ENCODE measurements at places on chromosomes 7 and 10.

DNA sequence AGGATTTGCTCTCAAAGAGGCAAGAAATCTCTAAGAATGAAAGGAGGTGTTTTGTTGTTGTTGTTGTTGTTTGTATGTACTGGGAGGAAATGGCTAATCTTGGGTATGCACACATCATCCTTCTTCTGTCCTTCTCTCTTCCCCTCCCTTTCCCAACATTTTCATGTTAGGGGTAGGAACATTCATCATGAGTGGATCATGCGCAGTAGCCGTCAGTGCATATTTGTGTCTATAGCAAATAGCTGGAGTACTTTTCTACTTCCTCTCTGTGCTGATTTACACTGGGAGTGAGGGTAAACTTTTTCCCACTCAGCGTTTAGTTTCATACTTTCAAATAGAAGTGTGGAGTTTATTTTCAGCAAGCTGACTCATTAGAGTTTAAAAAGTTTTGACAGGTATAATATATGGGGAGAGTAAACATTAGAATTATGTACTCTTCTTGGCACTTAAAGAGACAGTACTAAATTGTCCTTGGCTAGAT lies 80.5 kb upstream of the PRKG1 start:
- no peak for DNase-seq

- no peak for DNase-seq
Measured at GRCh38 chr7:122255454-122255853, 49.1 kb downstream of the FEZF1 start.

GRCh38 chr7:71574153-71574860 lies 442.4 kb downstream of the GALNT17 start:
- DNase-seq: no peak

DNA sequence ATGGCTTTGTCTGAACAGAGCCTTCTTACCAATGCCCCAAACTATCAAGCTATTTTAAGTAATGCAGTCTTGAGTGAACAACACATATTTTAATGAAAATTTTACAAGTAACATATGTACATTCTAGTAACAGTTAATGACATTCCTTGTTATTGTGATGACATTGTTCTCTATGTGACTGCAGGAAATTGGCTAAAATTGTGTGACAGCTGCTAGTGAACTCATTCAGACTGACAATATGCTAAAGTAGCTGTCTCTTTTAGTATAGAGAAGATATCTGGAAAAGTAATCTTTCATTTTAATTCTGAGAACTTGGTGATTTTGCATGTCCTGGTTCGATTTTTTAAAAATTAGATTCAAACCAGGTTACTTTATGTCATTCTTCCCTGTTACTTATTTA lies 259.8 kb upstream of the MAGI2 start:
- DNase-seq: no peak

- no peak for DNase-seq
Measured at GRCh38 chr7:21215307-21215706, 212.6 kb upstream of the SP4 start.

- no peak for DNase-seq
Measured at GRCh38 chr10:31974434-31975124, 45.9 kb upstream of the ARHGAP12 start.

- DNase-seq: peak; percentile 97
Measured at GRCh38 chr10:62268399-62269114, at the start of gene RTKN2. TSS of gene RTKN2 (minus strand) at chr10:62268844. CDS start at chr10:62268610, 234 bp downstream.

DNA sequence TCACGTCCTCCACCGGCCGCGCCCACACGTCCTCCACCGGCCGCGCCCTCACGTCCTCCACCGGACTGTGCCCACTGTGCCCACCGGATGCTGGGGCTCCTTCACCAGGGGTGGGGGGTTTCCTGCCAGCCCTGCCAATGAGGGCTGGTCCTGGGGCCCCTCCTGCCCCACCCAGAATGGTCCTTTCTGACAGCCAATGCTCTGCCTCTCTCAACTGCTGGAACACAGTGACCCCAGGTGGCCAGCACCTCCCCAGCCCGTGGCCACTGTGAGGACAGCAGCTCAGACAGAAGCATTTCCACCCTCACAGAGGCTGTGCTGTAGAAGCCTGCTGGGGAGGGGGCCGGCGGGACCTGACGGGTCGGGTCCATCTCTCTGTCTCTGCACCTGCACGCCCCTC lies 90.1 kb upstream of the DNAAF5 start:
- DNase-seq: no peak

DNA sequence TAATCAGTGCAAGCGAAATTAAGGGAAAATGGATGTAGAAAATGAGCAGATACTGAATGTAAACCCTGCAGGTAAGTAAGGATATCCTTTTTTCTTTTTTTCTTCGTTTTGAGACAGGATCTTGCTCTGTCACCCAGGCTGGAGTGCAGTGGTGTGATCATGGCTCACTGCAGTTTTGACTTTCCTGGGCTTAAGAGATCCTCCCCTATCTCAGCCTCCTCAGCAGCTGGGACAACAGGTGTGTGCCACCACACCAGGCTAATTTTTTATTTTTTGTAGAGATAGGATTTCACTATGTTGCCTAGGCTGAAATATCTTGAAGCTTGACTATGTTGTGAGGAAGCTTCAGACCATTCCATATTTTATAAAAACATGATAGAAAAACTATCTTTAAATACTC lies 4.3 kb downstream of the PDCD4 start:
- no peak for DNase-seq

GRCh38 chr7:70325509-70326101 lies 727.3 kb downstream of the AUTS2 start:
- no peak for DNase-seq

DNA sequence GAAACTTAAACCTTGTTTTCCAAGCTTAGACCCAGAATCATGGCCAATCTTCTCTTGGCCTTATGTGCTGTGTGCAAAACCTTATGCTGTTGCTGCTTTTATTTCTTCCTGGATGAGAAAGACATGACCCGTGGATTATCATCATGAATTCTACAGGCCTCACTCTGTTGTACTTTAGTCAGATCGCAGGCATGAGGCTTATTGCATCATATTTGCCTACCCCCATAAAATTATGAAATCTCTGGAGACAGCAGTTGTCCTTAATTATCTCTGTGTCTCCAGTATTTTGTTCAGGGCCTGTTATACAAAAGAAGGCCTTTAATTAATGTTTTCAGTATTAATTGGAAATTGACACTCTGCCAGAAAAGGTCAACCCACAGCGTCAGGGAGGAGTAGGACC lies 71.6 kb downstream of the PLCE1 start:
- DNase-seq: no peak

DNA sequence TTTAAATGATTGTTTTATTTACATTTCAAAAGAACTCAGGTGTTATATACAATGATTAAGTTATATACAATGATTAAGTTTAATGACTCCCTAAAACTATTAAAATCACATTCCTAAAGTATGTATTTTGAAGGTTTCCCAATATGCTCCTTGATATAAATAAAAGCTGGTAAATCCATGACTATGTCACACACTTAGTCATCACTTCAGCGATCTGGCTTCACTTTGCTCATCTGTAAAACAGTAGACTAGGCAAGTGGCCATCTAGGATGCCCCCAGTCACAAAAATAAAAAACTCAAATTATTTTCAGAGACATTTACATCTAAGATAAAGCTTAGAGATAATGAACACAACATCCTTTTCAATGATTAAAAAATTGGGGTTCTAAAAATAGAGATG lies 10.8 kb downstream of the ICA1 start:
- no peak for DNase-seq

DNA sequence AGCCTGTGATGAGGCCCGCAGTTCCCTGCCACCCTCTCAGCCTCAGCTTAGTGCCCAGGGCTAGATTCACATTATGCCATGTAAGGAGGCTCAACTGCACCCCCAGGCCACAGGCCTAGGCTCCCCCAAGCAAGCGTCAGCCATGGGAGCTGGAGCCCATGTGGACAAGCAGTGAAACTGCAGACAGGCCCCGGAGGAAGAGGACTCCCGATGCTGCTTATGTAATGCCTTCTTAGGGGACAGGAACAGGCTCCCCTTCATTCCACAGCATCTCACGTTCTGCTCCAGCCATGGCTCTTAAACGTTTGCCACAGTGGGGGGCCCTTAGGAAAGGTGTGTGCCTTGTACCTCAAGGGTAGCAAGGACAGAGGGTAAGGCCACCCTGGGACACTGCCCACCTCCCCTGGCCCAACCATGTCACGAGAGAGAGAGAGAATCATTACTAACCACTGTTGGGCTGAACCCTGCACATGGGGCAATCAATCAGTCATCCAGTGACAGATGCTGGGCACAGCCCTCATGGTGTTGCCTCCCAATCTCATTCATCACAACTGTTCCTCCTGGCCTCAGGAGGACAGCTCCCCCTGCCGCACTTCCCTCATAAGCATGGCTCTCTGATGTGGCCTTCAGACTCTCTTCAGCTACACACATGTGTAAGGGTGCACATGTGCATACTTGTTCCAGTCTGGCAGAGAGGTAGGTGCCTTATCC lies 263.0 kb downstream of the GRID1 start:
- no peak for DNase-seq

GRCh38 chr7:101278461-101279292 lies 33.8 kb upstream of the FIS1 start:
- no peak for DNase-seq

- no peak for DNase-seq
Measured at GRCh38 chr10:10986606-10987005, 31.1 kb upstream of the CELF2 start.

GRCh38 chr7:64999165-65000004 lies 7.1 kb downstream of the ERV3-1 start:
- no peak for DNase-seq

DNA sequence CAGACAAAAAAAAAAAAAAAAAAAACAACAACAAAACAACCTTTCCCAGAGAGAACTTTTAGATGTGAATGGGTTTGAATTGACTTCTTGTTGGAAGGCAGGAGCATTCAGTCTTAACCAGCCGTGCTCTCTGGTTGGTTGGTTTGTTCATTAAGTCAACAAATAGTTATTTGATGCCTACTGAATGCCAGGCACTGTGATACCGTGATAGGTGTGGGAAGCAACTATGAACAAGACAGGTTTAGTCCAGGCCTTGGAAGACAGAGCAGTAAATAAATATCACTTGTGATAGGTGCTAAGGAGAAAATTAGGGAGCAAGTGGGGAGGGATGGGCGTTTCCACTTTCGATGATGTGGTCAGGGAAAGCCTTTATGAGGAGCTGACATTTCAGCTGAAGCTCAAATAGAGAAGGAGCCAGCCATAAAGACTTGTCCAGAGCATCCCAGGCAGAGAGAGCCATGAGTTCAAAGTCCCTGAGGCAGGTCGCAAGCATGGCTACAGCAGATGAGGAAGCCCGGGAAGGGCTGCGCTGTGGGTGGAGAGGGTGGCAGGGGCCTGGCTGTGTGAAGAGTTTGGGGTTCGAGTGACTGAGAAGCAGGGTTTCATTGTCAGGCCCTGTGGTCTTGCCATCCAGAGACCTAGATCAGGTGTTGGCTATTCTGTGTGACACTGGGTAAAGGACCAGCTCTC lies 8.0 kb downstream of the TSPAN15 start:
- DNase-seq: no peak

- no peak for DNase-seq
Measured at GRCh38 chr7:142001163-142001874, 5.6 kb downstream of the MGAM start.

GRCh38 chr7:44057181-44057848 lies 8.1 kb downstream of the PGAM2 start:
- DNase-seq: no peak

GRCh38 chr7:95056107-95056739 lies 148.8 kb downstream of the PPP1R9A start:
- DNase-seq: no peak

- no peak for DNase-seq
Measured at GRCh38 chr10:72542396-72542815, 83.5 kb downstream of the MICU1 start.

GRCh38 chr7:106022193-106022821 lies 59.2 kb downstream of the CDHR3 start:
- DNase-seq: no peak

DNA sequence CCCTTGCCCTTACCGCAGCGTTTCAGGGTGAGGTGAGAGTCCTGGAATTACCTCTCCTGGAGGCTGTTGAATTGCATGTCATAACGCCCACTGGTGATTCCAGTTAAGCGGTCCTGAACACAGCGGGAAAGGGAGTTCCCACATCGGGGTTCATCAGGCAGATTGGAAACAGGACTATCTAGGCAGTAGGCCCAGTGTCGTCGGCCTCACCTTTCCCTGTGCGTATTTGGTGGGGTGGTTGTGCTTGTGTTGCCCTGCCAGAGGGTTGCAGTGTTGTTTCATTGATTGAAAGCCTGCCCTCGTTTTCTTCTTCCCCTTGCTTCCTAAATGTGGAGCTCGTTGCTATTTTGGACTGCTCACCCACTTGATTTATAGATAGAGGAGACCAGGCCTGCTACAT lies 10.6 kb upstream of the SUN1 start:
- no peak for DNase-seq

DNA sequence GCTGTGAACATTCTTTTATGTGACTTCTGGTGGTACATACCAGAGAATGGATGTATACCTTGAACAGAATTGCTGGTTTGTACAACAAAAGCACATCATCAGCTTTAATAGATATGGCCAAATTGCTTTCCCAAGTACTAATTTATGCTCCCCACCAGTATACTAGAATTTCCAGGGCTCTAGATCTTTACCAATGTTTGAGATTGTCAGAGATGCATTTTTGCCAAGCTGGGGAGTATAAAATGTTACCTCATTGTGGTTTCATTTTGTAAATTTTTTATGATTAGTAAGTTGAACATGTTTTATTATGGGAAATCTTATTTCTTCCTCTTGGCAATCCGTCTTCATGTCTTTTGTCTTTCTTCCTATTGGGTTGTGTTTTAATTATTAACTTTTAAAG lies 179.9 kb upstream of the TMEM106B start:
- DNase-seq: no peak

DNA sequence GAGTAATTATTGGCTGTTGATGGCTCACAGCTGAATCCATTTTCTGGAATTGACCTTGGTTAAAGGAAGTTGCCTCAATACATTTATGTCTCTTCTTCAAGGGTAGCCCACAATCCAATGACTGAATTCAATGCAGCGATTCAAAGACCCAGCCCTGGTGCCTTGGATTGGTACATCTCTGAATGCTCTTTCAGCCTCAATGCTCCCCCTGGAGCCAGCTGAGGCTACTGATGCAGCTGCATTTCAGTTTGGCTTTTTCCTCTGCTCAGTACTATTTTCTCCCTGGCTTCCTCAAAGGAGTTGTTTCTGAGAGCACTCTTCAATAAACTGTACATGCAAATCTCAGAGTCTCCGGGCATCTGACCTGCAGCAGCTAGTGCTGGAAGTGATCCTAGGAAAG lies 633 bp upstream of the EBLN1 start:
- DNase-seq: no peak
